Spinal cord (tissue), 10 donors: ENCODE measurements at places on chromosomes 6 and 20. TPM values are rescaled to one million over a fixed set of nuclear protein-coding genes. Genes with fewer than 3 reads are reported as not detected.
A peak's percentile ranks its signal among the peaks of the same experiment; 100 is the strongest.

SDCBP2 gene
- 4.1 TPM for total RNA-seq

EPB41L2 gene
- 267 TPM for total RNA-seq

GHRH gene
- not detected for total RNA-seq

LPA gene
- total RNA-seq = 1.2 TPM

TMX4 gene
- 84.7 TPM for total RNA-seq

KIAA1755 gene
- total RNA-seq = 51.5 TPM

PSORS1C2 gene
- not detected for total RNA-seq

BTN1A1 gene
- total RNA-seq = not detected

TOX2 gene
- total RNA-seq = 2.8 TPM

- no peaks in the 10 kb centered on the region for H3K36me3 ChIP-seq
- no peak for DNase-seq
- H3K27ac ChIP-seq = no peak overlapping the region
- no peaks in the 10 kb centered on the region for H3K27me3 ChIP-seq
- no peaks in the 10 kb centered on the region for H3K4me1 ChIP-seq
Measured at GRCh38 chr6:130730600-130730999, 96.6 kb upstream of the SMLR1 start.

GRCh38 chr20:62266340-62266739, 28.0 kb downstream of the OSBPL2 start:
- peaks cover 71% of the 10 kb centered on the region for H3K36me3 ChIP-seq
- no peak overlapping the region for H3K27ac ChIP-seq
- DNase-seq = no peak
- H3K4me1 ChIP-seq = no peaks in the 10 kb centered on the region
- H3K4me3 ChIP-seq = no peak overlapping the region

GRCh38 chr20:63128956-63129355, 87.0 kb downstream of the YTHDF1 start:
- peaks cover 7% of the 10 kb centered on the region for H3K27me3 ChIP-seq
- H3K36me3 ChIP-seq = no peaks in the 10 kb centered on the region
- H3K4me3 ChIP-seq = no peak overlapping the region
- peaks cover 31% of the 10 kb centered on the region for H3K4me1 ChIP-seq
- DNase-seq = no peak

DNA sequence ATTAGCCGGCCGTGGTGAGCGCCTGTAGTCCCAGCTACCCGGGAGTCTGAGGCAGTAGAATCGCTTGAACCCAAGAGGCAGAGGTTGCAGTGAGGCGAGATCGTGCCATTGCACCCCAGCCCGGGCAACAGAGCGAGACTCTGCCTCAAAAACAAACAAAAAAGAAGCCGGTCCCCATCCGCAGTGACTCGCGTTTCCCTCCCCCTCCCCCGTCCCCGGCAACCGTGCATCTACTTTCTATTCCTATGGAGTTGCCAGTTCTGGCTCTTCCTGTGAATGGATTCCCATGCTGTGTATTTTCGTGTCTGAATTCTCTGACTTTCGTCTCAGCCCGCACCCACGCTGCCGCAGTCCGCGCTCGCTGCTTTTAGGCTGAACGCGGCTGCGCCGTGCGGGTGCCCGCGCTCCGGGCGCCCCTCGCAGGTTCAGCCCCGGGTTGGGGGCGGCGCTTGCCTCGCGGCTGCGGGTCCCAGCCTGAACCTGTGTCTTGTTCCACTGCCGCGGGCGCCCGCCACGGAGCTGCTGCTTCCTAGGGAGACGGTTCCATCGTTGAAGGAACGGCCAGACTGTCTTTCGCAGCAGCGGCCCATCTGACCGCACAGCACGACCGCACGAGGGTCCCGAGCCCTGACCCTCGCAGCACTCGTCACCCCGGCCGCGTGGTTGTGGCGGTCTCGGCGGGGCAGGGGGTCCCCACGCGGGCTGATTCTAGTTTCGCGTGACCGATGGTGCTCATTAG, 1.1 kb upstream of the MRGBP start:
- peaks cover 48% of the 10 kb centered on the region for H3K4me1 ChIP-seq
- no peaks in the 10 kb centered on the region for H3K27me3 ChIP-seq
- H3K4me3 ChIP-seq = peak overlapping the region; percentile 59
- peaks cover 33% of the 10 kb centered on the region for H3K36me3 ChIP-seq

DNA sequence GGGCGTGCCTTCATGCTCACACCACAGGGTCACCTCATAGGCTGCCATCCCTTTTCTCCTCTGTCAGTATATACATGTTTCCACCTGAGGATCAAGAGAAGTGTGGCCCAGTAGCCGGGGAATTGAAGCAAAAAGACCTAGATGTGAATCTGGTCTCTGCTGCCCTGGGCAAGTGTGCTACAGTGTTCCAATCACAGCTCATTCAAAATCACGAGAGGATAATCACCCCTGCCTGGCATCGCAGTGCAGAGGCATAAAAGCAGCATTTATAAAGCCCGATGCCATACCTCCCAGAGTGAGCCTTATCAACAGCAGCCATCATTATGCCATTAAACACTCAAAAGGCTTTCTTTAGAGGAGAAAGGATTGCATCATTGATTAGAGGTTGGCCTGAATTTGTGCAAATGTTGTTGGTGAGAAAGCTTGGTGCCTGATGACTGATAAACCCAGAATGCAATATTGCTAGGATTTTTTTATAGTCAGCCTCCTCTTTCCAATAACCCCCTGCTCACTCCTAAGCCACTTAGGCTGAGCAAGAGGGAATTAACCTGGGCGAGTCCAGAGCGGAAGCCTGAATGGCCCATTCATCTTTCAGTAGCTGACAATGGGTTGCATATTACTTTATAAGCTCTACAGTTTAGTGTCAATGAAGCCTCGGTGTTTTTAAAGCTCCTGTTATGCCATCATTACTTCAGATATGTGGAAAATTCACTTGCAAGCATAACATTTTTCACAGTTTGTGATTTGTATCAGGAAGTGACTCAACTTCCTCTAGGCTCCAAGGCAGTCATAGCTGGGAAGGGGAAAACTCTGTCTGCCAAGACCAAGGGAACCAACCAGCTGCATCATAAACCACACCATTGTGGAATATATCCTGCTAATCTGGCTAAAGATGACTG, 92.5 kb upstream of the NXT1 start:
- no peak for DNase-seq
- H3K27ac ChIP-seq = no peak overlapping the region
- no peak overlapping the region for H3K4me3 ChIP-seq
- H3K27me3 ChIP-seq = no peaks in the 10 kb centered on the region
- peaks cover 19% of the 10 kb centered on the region for H3K4me1 ChIP-seq

GRCh38 chr20:62522748-62523396, 47.1 kb upstream of the GATA5 start:
- H3K27me3 ChIP-seq = no peaks in the 10 kb centered on the region
- DNase-seq = no peak
- H3K4me1 ChIP-seq = peaks cover 17% of the 10 kb centered on the region
- H3K36me3 ChIP-seq = no peaks in the 10 kb centered on the region
- no peak overlapping the region for H3K4me3 ChIP-seq

- no peak overlapping the region for H3K4me3 ChIP-seq
- H3K27me3 ChIP-seq = no peaks in the 10 kb centered on the region
- peaks cover 8% of the 10 kb centered on the region for H3K36me3 ChIP-seq
- peaks cover 11% of the 10 kb centered on the region for H3K4me1 ChIP-seq
Measured at GRCh38 chr6:5778317-5778857, 228.3 kb downstream of the NRN1 start.

DNA sequence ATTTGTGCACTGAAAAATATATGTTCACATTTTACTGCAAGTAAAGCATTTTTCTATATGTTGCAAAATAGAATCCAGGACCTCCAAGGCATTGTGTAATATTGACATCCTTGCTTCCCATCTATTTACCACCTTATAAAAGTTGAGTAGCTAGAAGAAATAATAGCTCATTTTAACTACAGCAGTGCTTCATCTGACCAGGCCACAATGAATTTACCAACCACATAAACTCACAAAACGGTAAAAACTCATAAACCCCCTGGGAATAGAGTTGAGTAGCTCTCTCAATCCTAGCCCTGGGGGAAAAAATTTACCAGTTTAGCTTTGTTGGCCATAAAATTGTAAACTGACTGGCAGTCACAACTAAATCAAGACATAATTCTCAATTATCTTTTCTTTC, 3.9 kb downstream of the ATXN1 start:
- no peak overlapping the region for H3K27ac ChIP-seq
- H3K36me3 ChIP-seq = no peaks in the 10 kb centered on the region
- no peak for DNase-seq
- H3K27me3 ChIP-seq = peaks cover under 1% of the 10 kb centered on the region
- H3K4me1 ChIP-seq = peaks cover 7% of the 10 kb centered on the region

GRCh38 chr6:55667341-55667740, 88.3 kb upstream of the HMGCLL1 start:
- H3K4me1 ChIP-seq = no peaks in the 10 kb centered on the region
- H3K36me3 ChIP-seq = no peaks in the 10 kb centered on the region
- no peak overlapping the region for H3K27ac ChIP-seq
- H3K4me3 ChIP-seq = no peak overlapping the region
- H3K27me3 ChIP-seq = no peaks in the 10 kb centered on the region

DNA sequence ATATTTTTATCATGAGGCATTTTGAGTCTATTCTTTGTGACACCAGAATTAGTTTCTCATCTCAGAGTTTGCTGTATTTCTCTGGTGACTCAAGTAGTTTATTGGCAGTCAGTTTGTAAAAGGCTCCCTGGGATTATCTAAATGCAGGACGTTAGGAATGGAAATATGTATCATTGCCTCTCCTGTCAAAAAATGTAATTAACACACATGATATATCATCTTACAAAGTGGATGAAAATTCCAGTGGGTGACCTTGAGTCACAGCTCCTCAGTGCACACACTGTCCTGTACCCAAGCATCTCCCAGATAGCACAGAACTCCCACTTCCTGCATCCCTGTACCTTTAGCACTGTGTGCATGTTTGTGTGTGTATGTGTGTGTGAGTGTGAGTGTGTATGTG, 258.6 kb downstream of the LAMA2 start:
- no peak overlapping the region for H3K4me3 ChIP-seq
- no peaks in the 10 kb centered on the region for H3K27me3 ChIP-seq
- peak overlapping the region; percentile 70 for H3K27ac ChIP-seq
